Hematopoietic multipotent progenitor cell (in vitro differentiated cells): ENCODE measurements at places on chromosomes 12 and 14.

DNA sequence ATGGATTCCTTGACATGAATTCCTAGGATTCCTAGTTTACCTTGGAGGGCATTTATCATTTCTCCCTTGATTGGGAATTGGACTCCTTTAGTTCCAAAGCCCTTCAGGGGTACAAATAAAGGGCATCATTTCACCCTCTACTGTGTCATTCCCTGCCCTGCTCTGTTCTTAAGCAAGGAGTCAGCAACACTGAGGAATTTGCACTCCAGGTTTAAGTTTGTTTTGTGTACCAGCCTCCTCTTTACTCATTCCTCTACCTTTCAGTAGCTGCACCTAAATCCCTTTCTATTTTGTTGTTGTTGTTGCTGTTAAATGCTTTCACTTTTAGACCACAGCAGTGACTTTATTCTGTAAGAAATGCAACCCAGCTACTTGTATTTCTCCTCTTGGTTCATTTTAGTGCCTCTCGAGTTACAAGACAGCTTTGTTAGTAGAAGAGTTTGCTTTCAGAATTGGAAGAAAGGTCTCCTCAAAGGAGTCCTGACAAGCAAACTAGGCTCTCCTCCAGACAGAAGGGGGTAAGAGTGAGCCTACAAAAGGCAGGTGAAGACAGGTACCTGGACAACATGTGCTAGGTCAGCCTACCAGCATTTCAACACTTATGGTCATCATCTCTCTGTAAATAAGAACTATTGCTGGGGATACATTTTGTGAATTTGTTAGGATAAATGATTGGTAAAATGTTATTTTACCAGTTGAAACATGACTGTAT lies 90.0 kb downstream of the RMST start:
- DNase-seq = no peak

DNA sequence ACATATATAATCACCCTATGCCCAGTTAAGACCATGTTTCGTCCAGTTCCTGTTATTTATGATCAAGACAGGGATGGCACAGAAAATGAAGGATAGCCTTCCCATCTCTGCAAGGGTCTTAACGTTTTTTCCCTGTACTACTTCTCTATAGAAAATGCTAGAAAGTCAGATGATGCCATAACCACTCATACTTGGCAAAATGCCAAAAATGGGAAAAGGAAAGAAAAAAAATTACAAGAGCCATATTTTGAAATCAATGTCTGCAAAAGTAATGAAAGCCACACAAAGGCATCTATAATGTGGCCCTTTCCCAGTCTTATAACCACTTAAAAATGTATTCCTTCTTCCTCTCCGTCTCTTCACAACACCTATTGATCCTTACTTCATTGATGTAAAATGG lies 1.8 kb upstream of the MYL6B start:
- peak; percentile 66 for DNase-seq

- DNase-seq = no peak
Observed at GRCh38 chr14:23704890-23705289, 68.7 kb downstream of the DHRS2 start.

- DNase-seq = no peak
Observed at GRCh38 chr12:88793096-88793495, 212.8 kb upstream of the KITLG start.

DNA sequence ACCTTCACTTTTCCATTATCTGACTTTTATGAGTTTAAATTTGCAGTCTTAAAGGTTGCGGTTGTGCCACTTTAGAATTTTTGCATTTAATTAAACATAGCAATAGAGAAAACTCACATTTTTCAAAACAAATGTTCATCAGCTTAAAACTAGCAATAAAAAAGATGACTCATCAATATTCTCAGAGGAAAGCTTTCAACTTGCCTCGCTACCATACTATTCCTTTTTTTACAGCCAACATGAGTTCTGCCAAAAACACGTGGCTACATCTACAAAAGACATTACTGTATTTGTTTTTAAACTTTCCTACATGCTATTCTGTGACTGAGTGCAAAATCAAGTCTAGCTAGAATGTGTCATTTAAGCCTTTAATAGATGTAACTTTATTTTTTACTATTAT lies 497.1 kb downstream of the RPS29 start:
- DNase-seq = no peak

DNA sequence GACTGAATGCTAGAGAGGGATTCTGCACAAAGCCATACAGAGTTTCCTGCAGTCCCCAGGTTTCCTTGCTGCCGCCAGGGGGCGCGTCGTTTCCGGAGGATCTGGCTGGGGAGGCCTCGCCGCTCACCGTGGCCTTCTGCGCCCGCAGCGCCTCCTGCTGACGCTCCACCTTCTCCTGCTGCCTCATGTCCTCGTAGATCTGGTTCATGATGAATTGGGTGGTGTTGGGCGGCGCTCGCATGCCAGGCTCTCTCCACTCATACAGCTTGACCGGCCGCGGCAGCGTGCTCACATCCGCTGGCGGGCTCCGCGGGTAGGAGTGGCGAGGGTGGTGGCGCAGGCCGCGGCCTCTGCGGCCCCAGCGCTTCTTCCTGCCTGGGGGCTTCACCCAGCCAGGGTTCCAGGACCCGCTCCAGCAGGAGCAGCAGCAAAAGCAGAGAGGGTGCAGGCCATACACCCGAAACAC lies 987 bp downstream of the CCER1 start:
- DNase-seq = no peak

GRCh38 chr12:122076743-122077495 lies 1.6 kb upstream of the MLXIP start:
- no peak for DNase-seq

- DNase-seq = no peak
Observed at GRCh38 chr12:21521541-21521940, 4.6 kb upstream of the SPX start.

DNA sequence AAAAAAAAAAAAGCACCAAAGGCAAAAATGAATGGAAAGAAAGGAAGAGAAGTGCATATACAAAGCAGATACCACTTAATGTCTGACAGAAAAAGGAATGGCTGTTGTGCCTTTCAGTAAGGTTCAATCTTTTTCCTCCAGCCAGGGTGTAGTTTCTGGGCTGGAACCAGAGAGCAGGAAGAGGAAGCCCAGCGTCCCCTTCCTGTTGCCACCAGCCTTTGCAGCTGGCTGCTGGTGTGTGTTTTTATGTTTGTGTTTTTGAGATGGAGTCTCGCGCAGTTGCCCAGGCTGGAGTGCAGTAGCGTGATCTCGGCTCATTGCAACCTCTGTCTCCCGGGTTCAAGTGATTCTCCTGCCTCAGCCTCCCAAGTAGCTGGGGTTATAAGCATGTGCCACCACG lies 64.6 kb upstream of the LTA4H start:
- DNase-seq = no peak

GRCh38 chr14:74552623-74553022 lies 59.1 kb downstream of the ISCA2 start:
- DNase-seq = no peak

DNA sequence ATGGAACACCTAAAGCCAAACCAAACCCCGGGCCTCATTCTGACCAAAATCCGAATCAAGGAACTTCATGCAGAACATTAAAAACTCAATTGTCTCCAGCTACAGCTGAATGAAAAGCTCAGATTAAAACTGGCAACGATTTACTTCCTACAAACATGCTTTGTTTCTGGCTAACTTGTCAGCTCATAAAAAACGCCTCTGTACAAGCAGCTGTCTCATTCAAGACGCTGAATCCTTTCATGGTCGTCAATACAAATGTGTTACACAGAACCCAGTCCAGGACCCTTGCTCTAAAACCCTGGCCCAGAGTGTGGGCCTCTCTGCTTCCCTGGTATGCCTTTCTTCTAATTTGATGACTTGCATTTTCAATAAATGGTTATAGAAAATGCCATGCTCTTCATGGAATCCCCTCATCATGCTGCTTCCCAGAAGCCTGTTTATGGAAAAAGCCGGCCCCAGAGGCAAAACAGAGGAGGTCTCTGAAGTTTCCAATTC lies 183.1 kb downstream of the PHLDA1 start:
- DNase-seq = no peak
